CD4-positive, alpha-beta memory T cell (primary cell): ENCODE measurements at places on chromosomes 1 and 21. TPM values are rescaled to one million over a fixed set of nuclear protein-coding genes. Genes with fewer than 3 reads are reported as not detected.

GRCh38 chr1:61124696-61125095 lies 42.3 kb downstream of the NFIA start:
- DNase-seq = no peak

HMGCS2 gene
- not detected for total RNA-seq

- DNase-seq = no peak
These were observed 26.8 kb downstream of the TP73 start for GRCh38 chr1:3679098-3679555.

GRCh38 chr1:159828581-159829272 lies 2.1 kb downstream of the SLAMF8 start:
- no peak for DNase-seq

- DNase-seq = no peak
These were observed 33.9 kb upstream of the CLIC4 start for GRCh38 chr1:24711329-24711728.
